ENCODE measurements at places on chromosomes 1 and 21.

DNA sequence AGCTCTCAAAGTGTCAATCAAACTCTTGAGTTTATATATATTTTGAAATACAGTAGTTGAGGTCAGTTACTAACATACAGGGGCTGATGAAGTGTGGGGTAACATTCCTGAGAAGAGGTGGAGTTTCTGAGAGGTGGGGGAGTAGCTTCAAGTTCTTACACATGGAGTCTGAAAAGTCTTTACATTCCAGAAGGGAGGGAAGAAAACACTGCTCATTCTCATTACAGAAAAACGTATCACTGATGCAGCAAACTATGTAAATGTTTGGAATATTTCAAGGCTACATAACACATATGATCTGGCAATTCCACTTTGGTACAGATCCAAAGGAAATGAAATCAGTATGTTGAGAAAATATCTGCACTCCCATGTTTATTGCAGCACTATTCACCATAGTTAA is 1065.8 kb upstream of the B3GALT2 start:
- no peak for DNase-seq

DNA sequence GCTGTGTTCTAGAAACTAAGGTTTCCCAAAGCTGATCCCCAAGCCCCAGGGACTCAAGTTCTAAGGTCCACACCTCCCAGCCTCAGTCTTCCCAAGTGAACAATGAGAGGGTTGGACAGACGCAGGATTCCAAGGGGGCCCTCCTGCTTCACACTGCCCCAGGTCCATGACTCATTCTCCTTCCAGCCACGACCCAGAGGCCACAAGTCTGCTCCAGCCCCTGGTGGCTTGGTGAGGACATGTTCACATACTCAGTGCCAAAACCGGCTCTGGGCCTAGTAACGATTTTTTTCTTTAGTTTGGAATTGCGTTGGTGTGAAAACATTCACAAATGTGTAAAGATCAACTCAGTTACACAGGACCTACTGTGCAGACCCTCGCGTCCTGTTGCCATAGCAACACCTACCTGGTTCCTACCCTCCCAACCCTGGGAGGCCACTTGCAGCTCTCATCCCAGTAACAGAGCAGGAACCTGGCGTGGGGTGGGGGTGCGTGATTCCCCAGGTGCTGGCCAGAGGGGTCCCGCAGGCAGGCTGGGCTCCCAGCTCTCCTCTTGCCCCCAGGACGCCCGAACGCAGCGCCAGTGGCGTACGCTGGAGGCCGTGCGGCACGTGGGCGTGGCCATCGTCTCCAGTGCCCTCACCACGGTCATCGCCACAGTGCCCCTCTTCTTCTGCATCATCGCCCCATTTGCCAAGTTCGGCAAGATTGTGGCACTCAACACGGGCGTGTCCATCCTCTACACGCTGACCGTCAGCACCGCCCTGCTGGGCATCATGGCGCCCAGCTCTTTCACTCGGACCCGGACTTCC is 57.0 kb downstream of the DISP3 start:
- no peak for DNase-seq

GRCh38 chr1:235022341-235022980 is 106.2 kb downstream of the TOMM20 start:
- no peak for DNase-seq

- no peak for DNase-seq
Observed at GRCh38 chr21:44477131-44477530, 21.8 kb downstream of the LRRC3 start.

- no peak for DNase-seq
Observed at GRCh38 chr1:201499191-201499590, 7.7 kb downstream of the CSRP1 start.

Measured in left ventricle myocardium superior (tissue), 1 donor.